ENCODE measurements at places on chromosomes 11 and 22.

GRCh38 chr22:44409211-44409973 lies 88.6 kb downstream of the RTL6 start:
- DNase-seq: no peak

GRCh38 chr11:65915101-65915820 lies 3.6 kb downstream of the C11orf68 start:
- DNase-seq: no peak

DNA sequence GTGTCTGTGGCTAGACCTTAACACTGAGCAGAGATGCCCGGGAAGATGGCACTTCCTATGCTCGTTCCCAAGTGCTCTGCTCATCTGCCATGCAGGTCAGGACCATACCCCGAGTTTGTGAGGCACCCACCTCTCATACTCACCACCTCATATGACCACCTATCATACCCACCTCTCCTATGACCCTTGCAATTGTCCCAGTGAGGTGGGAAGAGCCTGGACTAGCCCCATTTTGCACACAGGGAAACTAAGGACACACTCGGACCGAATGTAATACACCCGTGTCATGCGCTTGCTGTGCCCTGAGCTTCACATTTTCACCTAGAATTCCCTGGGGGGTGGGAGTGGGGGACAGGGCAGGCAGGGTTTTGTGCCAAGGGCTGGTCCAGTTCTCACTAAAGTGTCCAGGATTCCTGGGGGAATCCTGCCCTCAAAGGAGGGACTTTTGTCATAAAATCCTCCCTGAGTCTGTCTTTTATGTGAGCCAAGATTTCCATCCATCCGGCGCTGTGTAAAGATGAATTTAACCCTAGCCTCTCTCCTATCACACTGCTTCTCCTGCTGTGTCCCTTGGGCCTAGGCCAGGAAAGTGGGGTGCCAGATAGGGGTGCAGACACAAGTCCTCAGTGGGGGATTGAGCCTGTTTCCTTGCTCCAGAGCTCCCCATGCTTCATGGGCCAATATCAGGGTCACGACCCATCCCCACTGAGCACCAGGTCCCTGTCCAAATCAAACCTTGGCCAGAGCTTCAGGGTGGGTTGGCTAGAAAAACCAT lies 20.0 kb downstream of the TPBGL start:
- DNase-seq: no peak

DNA sequence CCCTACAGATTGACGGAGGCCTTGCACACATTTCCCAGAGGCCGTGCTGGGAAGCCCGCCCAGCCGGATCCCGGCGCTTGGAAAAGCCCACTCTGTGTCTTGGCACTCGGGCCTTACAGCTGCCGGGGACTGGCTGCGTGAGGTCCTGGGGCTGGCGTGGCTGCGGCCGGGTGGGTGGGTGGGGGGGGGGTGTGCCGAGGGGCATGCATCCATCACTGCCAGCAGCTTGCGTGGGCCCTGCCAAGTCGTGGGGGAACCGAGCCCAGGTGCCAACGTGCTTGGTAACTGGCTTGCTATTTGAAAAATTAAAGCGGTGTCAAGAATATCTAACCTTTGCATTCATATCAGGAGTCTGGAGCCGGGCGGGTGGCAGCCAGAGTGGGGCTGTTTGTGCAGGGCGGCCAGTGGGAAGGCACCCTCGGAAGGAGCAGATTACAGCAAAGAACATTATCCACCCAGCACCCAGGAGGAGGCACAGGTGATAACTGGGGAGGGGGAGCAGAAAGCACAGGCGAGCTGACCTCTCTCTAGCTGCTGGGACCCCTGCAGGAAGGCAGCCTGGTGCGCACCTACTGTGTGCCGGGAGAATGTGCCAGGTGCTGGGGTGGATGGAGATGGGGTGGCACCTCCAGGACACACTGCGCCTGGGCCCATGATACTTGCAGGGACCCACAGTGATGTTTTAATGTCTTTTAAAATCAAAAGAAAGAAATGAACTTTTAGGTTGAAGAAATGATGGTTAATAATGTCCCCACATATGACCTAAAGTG lies 28.5 kb upstream of the SMIM38 start:
- DNase-seq: no peak

- DNase-seq: no peak
Measured at GRCh38 chr11:95994329-95994728, 70.4 kb upstream of the MTMR2 start.

GRCh38 chr22:45640291-45640940 lies 31.2 kb upstream of the ATXN10 start:
- DNase-seq: no peak

DNA sequence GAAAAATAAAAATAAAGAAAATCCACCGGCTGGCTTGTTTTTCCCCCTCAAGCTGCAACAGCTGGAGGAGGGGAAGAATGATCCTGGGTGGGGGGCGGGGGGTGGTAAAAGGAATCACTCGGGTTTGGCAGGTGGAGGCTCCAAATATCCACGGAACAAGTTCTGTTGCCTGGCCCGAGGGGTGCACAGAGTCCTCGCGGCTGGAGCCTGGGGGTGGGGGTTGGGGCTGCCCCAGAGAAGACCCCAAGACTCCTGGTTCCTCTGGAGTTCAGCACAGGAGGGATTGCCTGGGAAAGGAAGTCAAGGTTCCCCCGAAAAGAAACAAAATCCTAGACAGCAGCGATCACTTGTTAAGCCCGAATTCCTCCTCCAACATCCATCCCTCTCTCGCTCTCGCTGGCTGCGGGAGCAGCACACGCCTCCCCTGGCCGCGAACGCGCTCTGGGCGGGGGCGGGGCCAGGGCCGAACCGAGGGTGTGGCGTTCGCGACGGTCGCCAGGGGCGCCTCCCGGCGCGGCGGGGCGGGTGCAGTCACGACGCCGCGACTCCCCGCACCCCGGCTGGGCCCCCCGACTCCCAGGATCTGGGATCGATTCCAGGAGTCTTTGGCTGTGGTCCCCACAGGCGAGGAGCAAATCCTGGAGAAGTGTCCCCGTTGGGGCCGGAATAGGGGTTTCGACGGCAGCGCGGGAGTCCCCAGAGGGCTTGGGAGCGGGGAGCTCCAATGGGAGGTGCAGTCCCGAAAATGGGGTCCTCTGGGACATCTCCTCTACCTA lies at the start of gene KCNA4:
Gene KCNA4, minus strand, starts transcription at position 443 of the 776 bp plus-strand sequence. CDS start 4,352 bp downstream, outside the sequence.
- no peak for DNase-seq

- no peak for DNase-seq
Measured at GRCh38 chr11:100757646-100758045, 70.6 kb downstream of the ARHGAP42 start.

DNA sequence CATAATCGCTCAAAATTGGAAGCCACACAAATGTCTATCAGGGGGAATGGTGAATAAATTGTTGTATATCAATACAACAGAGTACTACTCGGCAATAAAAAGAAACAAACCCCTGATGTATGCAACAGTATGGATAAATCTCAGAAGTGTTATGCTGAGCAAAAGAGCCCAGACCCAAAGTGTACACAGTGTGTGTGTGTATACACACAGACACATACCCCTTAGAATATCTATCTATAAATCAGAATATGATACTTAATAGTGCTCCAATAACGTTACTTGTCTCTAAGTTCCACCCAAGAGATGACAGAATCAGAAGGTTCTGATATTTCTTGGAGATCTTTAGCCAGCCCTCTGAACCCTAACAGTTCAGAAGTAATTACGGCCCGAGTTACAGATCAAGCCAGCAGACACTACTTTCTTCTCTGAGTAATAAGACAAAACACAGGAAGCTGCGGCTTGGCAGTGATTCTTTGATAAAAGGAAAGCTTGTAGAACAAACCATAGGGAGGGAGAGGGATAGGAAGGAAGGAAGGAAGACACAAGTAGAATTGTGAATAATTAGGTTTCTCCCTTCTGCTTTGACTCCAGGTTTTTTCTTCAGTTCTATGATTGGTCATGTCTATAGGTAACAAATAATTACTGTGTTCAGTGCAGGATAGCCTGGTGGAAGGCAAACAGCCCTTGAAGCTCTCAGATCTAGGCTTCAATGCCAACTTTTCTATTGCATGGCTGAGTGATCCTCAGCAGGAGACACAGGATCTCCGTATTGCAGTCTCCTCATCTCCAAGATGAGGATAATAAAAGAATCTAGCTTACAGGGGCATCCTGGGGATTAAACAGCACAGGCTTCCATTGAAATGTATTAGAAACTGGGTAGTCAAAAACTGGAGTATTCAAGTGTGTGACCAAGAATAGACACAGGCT lies 75.6 kb upstream of the TEAD1 start:
- DNase-seq: no peak

- no peak for DNase-seq
Measured at GRCh38 chr22:47598864-47599263, 836.4 kb downstream of the TBC1D22A start.

DNA sequence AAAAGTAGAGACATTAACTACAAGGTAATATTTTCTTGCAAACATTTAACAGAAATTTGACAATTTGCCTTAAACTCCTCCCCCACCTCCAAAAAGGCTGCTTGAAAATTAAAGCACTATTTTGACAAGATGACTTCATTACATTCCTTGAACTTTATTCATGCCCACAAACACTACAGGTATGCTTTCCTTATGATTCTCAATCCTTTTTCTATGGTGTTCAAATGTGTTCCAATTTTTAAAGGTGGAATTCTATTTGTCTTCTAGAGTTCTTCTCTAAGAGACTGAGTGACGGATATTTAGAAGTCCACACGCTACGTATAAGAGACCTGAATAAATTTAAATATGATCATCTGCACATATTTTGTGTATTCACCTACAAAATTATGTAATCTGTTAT lies 69.4 kb downstream of the MRTFA start:
- DNase-seq: no peak

GRCh38 chr11:31558001-31558400 lies 48.4 kb downstream of the ELP4 start:
- no peak for DNase-seq

DNA sequence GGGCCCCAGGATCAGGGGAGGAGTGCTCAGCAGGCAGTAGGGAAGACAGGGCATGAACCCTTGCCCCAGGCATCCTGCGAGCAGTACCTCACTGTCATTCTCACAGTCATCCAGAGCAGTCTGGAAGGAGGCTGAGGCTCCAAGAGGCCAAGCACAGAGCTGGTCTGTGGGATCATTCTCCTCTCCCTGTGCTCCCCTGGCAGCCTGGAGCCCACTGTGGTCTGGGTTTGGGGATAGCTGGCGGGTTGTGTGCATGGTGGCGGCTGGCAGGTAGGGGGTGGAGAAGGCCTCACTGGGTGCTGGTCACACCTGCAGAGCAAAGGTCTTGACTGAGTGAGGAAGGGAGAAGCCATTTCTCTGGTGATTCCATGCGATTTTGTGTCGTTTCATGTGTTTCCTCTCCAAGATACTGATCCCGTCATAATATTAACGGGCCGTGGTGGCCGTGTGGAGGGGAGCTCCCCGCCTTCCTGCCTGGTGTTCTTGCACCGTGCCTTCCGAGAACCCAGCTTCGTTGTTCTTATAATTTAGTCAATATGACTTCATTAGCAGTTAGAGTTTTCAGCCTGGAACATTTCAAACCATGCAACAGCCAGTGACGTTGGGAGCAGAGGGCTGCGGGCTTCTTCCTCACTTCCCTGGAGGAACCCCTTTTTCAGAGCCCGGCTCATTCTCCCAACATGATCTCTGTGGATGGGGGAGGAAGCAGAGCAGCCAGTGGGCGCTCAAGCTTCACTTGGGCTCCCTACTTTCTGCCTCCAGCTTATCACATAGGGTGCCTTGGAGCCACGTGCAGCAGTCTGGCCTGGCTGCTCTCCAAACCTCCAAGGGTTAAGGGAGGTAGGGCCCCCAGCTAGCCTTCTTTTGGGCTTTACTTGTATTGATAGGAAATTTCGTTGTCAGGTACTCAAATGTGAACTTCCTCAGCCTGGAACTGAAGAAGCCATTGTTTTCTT lies 20.8 kb upstream of the ADORA2A start:
- no peak for DNase-seq

DNA sequence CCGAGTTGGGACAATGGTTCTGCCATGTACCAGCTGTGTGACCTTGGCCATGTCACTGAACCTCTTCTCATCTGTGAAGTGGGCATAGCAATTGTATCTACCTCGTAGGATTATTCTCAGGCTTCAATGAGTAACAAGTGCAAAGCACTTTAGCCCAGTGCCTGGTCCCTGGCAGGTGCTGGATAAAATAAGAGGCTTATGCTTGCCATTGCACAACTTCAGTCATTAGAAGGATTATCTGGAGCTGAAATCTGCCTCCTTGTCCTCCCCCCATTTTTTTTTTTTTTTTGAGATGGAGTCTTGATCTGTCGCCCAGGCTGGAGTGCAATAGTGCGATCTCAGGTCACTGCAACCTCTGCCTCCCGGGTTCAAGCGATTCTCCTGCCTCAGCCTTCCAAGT lies 7.2 kb downstream of the SMTNL1 start:
- no peak for DNase-seq
